SHP77 (cell line): ENCODE measurements at places on chromosomes 1 and 21.

- DNase-seq, result no peak
Observed at GRCh38 chr21:38875694-38876492, 70.2 kb downstream of the ETS2 start.

DNA sequence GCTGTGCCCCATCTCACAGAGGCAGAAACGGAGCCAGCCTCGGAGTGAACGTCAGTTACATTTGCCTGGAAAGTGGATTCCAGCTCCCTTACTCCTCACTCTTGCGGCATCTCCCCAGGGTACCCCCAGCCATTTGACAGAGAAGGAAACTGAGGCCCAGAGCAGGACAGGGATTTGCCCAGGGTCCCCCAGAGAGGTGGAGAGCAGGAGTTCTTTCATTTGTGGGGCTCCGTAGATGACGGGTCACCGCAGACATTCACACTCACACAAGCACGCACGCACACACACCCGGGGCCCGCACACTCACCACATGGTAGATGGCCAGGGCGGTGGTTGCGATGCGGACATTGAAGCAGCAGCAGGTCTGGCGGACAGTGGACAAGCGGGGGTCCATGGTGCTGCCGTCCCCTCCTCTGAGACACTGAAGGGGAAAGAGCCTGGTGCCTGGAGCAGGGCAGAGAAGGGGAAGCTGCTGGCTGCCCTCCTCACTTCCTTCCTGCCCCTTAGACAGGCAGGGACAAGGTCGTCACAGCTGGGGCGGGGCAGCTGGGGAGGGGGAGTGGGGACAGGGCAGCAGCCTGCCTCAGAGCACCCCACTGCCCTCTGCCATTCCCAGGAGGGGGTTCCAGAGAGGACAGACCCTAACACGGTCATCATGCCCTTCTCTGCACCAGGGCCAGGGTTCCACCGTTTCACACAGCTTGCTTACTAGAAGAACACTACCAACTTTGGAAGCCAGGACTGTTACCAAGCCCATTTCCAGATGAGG is at the start of gene LAPTM5:
TSS of gene LAPTM5 (minus strand) at position 423 of the 769 bp plus-strand sequence. CDS start at position 394, 29 bp downstream.
- DNase-seq, result no peak

DNA sequence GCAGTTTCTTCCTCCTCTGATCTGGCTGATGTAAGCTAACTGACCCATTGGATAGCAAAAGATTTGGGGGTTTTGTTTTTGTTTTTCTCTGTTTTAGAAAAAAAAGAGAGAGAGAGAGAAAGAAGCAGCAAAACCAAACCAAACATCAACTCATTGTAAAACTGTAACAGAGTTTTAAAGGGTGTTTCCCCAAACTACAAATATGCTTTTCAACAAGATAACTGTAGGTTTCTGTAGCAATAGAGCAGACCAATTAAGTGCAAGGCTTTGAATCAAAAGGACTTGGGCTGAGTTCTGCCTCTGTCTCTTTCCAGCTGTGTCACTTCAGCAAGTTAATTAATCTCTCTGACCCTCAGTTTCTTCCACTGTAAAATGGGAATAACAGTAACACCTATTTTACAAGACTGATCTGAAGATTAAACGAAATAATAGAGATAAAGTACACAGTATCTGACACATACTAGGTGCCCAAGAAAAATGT is 44.5 kb downstream of the RRAGC start:
- no peak for DNase-seq

DNA sequence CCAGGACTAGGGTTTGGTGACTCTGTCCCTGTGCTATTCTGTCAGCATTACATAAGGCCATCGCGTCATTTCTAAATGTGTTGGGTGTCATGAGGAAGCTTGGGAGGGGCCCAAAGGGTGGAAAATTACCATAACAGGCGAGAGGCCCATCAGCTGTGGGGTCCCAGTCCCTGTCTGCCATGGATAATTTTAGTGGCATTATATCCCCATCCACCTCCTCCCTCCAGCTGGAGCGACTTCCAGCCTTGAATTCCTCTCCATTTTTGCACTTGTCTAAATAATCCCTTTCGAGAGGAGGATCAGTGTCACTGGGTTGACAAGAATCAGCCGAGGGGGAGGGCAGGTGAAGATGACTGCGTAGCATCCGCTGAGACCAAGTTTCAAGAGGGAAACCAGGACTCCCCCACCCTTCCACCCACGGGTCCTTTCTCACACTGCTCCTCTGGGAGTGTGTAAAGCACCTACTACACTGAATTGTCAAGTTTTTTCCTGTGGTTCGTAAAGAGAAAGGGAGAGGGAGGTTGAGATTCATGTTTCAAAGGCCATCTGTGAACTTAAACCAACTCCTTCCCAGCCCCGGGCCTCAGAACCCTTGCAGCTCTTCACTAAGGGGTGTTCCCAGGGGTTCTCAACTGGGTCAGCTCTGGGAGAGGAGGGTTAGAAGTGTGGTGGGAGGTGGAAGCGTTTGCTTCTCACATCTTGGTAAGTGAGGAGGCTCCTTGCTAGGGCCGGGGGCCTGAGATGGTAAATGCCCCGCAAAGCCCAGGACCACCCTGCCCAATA is 29.2 kb downstream of the VASH2 start:
- no peak for DNase-seq

GRCh38 chr1:59477286-59477685 is 180.4 kb downstream of the FGGY start:
- DNase-seq, result no peak
